Inflammatory macrophage treated with lipopolysaccharide for 1 hour (primary cell): ENCODE measurements at places on chromosomes 2 and 18.

- DNase-seq, result no peak
Measured at GRCh38 chr2:54360055-54360792, 95.9 kb upstream of the SPTBN1 start.

DNA sequence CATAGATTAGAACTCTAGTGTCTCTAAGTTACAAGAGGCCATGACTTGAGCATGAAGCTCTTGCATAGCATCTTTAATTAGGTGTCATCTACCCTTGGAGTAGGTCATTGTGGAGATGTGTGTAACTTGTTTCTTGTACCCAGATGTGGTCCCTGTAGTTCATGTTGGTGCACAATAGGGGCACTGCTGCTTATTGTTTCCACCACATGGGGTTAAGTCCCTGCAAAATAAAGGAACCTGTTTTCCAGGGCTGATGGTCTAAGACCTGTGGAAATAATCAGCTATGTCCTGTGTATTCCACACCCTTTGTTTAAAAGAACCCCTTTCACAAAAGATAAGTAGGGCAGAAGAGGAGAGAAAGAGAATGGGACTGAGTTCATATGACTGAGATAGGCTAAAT lies 28.6 kb downstream of the ASXL3 start:
- DNase-seq, result no peak

DNA sequence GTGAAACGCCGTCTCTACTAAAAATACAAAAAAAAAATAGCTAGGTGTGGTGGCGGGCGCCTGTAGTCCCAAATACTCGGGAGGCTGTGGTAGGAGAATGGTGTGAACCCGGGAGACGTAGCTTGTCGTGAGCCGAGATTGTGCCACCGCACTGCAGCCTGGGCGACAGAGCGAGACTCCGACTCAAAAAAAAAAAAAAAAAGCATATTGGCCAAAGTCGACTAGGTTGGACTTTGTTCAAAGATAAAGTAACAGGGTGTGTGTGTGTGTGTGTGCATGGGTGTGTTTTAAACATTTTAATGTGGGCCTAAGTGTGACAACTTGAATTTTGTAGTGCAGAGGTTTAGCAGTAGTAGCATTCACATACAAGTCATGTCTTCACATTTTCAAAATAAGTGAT lies 11.7 kb downstream of the GEMIN6 start:
- DNase-seq, result no peak

DNA sequence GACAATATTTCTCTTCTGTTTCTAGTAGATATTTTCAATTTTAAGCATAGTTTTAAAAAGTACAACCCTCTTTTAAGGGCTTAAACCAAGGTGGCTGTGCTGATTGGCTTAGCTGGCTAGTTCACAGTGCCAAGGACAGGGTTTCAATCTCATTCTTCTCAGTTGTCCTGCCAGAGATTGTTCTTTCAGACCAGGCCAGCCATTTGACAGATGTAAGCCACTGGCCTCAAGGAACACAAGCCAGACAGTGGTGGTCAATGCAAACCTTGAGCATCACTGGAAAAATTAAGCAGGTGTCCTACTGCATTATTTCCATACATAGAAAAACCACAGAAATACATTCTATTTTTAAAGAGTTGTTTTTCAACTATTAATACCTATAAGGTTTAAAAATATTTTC lies 5.9 kb downstream of the RNF103 start:
- no peak for DNase-seq

DNA sequence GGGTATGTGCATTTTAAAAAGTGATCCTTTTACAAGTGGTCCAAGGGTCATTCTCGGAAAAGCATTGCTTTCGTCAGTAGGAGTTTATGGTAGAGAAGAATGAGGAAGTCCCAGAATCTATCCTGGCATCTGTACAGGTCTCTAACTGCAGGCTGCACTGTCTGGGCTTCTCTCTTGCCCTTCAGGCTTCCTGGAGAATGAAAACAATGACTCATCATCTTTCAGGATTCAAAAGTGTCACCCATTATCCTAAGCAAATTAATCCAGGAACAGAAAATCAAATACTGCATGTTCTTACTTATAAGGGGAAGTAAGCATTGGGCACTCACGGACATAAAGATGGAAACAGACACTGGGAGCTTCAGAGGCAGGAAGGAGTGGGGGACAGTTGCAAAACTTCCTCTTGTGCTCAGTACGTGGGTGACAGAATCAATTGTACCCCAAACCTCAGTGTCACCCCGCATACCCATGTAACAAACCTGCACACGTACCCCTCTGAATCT lies 60.2 kb upstream of the TXNDC2 start:
- DNase-seq, result peak; percentile 86

GRCh38 chr2:168526641-168527040 lies 70.6 kb downstream of the CERS6 start:
- DNase-seq, result no peak

DNA sequence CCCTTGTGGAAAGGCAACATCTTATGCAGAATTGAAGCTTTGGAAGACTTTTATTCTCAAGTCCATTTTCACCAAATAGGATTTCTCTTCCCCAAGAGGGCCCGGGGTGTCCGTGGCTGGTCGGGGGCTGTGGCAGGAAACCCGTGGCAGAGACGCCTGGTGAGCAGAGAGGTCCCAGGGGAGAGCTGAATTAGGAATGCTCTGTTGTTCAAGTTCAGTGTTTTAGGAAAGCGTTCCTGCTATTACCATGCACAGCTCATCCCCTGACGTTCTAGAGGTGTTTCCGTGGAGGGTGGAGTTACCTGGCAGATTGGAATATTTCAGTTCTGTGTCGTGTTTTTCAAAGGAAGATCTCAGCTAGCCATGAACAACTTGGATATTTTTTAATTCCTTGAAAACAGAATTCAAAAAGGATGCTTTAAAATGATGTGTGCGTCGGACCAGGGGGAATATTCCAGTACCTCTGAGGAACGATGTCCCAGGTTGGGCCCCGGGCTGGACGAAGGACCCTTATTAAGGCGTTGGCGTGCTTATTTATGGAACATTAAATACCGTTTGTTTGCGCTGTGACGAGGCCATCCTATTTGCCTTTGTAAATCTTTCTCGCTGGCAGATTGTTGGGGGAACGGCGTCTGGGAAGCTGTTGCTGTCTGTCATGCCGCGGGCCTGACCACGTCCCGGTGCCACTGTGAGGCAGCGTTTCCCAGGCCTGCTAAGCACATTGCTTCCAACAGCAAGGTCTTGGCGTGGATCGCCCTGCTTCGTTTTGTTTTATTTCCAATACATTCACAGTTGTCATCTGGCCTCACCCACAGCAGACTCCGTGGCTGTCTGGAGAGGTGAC lies 8.2 kb downstream of the NFATC1 start:
- no peak for DNase-seq

- DNase-seq, result no peak
Measured at GRCh38 chr2:48312126-48312525, 217.8 kb upstream of the STON1 start.

DNA sequence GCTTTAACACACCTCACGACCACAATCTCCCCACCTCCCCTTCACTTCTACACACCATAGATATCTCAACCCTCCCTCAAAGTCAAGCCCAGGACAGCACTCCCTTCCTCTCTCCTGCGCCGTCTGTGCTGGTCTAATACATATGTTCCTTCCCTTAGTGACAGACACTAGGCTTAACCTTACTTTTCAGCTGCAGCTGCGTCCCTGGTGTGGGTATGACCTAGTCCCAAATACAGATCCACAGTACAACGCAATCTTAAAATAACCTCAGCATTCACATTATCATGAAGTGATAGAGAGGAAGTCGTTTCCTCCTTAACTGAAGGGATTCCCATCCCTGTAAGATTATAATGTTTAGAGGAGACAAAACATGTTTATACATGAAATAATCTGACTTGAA lies 192.7 kb upstream of the TANK start:
- DNase-seq, result no peak

DNA sequence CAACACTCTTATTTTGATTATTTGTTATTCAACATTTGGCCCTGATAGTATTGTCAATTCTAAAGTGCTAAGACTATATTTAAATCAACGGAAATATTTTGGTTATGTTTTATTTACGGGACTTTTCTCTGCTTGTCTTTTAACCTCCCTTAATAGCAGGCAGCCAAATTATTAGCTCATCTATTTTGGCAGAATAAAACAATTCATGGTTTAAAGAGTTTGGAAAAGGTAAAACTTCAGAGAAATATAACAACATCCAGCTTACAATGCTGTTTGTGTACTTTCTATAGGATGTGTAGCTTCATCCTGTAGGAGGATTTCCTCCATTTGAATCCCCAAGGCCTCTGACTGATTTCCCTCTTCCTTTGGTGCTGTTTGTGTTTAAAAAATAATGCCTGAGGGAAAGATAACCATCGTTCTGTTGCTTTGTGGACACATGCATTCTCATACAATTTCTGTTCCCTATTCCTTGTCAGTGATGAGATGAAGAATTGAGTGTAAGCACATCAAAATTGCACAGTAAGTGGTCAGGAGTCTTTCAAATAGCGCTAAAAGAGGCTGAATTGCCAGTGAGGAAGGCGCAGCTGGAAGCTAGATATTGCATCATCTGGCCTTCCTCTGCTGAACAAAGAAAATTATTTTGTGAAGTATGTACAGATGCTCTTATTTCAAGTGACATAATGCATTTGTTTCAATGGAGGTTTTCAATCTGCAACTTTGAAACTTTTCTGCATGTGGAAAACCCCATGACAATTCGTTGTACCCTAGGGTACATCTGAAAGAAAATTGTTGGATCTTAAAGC lies 80.3 kb downstream of the CD28 start:
- peak; percentile 78 for DNase-seq

DNA sequence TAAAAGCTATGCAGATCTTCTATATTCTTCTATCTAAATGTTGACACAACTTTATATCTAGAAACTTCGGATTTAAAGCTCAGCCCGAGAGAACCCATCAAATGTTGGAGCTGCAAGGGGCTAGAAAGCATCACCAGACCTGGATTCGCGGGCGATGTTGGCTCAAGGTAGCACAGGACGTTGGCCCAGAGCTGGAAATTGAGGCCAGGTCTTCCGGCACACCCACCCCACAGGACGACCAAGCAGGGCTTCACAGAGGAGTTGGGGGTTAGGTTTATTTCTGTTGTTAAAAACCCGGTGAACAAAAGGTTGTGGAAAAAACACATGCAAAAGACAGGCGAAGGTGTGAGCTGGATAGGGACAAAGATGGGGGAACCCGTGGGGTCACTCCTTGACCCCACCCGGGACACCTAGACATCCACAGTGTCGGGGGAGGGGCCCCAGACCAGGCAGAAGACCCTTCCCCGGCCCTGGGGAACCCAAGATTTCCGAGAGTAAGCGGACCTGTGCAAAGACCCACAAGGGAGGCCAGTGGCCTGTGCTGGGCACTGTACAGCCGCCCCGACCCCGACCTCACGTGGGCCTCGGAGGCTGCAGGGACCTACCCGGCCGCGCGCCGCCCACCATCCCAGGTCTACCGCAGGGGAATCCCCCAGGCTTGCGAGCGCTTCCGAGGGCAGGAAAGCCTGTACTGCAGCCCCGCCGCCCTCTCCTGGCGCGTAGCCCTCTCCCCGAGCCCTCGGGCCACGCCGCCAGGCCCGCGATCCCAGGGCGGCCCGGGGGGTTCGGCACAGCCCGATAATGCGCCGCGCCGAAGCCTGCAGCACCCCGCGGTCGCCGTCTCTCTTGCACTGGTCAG lies 1.8 kb upstream of the AGBL5 start:
- DNase-seq, result peak; percentile 41

GRCh38 chr2:37541516-37541915 lies 129.9 kb downstream of the CDC42EP3 start:
- DNase-seq, result no peak

DNA sequence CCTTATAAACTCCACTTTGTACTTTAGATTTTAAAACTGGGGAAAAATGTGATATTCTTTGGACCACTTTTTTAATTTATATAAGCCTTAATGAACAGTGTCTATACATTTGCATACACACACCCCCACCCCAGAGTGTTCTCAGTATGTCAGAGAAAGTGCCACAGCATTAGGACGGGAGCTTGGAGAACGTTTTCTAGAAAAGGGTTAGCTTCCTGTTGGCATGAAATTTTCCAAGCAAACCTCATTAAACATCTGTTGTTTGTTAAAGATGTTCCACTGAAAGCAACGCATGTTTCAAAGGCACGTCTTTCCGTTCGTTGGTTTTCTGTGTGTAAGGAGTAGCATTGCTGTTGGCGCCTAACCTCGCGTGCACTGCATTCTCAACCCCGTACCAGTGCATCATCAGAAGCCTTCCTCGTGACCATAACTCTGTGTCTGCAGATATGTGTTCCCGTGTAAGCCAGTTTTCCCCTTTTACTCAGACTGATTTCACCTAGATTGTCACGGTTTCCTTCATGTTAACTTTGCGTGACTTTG lies 228.5 kb downstream of the ALPK2 start:
- DNase-seq, result no peak

GRCh38 chr2:32383858-32384257 lies 27.0 kb downstream of the BIRC6 start:
- no peak for DNase-seq

GRCh38 chr2:31366733-31367132 lies 47.8 kb downstream of the XDH start:
- DNase-seq, result no peak

DNA sequence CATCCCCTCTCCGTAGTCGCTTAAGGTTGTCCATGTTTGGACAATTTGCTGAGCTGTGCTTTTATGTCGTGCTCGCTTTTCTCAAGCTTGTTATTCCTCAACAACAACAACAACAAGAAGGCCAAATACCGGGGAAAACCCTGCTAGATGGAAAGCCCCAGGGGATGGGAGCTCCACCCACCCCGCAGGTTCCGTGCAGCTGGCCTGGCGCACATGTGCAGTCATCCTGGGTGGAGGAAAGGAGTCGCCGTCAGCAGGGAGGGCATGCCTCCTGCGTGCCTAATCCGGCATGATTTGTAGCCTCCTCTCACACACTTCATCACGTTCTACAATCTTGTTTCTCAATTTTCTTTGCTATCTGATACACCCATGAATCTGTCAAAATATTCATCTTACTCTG lies 87.4 kb upstream of the SALL3 start:
- DNase-seq, result no peak

GRCh38 chr2:10590742-10591141 lies 99.0 kb downstream of the NOL10 start:
- DNase-seq, result no peak

- no peak for DNase-seq
Measured at GRCh38 chr2:167253025-167253424, 364.7 kb downstream of the XIRP2 start.

GRCh38 chr2:231423176-231423575 lies 27.7 kb downstream of the B3GNT7 start:
- DNase-seq, result no peak

GRCh38 chr2:105038383-105039061 lies 653 bp downstream of the MRPS9 start:
- no peak for DNase-seq

DNA sequence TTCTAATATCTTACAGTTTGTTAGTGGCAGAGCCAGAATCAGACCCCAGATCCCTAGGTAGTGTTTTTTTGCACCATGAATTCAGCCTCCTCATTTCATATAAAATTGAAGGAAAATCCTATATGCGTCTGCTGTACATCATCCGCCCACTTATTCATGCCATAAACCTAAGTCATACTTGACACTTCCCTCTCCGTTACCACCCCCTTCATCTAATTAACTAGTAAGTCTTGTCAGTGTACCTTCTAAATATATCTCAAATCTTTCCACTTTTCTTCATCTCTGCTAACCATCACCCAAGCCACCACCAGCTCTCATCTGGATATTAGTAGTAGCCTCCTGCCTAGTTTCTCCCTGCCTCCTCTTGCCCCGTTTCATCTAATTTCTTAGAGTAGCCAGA lies 248.7 kb upstream of the SIX3 start:
- DNase-seq, result no peak

- no peak for DNase-seq
Measured at GRCh38 chr2:178205853-178206521, 11.7 kb downstream of the OSBPL6 start.
